ENCODE measurements at places on chromosomes 2 and 18.

DNA sequence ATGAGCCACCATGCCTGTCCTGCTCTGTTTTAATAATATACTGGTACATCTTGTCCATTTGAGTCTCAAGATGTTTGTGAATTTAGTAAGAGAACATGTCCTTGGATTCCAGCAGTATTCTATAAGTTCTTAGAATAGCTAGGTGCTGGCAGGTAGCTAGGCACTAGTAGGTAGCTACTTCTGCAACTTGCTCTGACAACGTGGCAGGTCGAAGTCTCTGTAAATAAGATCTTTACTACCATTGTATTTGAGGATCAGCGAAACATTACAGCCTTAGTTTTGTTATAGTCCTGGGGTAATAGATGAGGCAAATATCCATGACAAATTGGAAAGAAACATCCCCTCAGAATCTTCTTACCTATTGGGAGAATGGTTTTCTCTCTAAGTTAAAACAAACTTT lies 14.2 kb upstream of the PRELID3A start:
- no peak for DNase-seq

DNA sequence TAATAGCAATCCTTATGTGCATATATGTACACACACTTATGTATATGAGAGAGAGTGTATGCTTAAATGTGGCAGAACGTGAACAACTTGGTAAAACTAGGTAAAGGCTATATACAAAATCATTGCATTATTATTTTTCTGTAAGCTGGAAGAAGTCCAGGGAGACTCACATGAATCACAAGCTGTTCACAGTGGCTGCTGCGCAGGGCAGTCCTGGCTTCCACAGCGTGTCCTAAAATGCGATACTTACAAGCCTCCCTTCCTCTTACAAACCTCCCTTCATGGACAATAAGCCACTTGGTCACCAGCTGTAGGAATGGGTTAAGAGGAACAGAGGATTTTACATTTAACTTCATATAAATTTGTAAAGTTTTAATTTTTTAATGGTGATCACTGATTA lies 114.9 kb upstream of the AGAP1 start:
- DNase-seq, result no peak

GRCh38 chr2:232838406-232838874 lies 31.6 kb upstream of the SNORC start:
- DNase-seq, result no peak

GRCh38 chr2:112724591-112725525 lies 4.0 kb downstream of the NT5DC4 start:
- no peak for DNase-seq

GRCh38 chr2:5089409-5089808 lies 602.8 kb upstream of the SOX11 start:
- DNase-seq, result no peak

- no peak for DNase-seq
Measured at GRCh38 chr2:30796699-30797098, 10.5 kb downstream of the CAPN13 start.

GRCh38 chr18:58288921-58289797 lies 245.1 kb downstream of the NEDD4L start:
- no peak for DNase-seq

Data from NCI-H1436 (cell line).